ENCODE measurements at places on chromosomes 5 and 9.

DNA sequence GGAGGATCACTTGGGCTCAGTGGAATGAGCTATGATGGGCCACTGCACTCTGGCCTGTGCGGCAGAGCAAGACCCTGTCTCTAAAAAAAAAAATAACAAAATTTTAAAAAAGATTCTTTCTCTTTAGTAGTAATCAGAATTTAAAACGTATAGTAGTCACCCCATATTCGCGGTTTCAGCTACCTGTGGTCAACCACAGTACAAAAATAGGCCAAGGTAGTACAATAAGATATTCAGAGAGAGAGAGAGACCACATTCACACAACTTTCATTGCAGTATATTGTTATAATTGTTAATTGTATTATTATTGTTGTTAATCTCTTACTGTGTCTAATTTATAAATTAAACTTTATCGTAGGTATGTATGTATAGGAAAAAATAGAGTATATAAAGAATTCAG is 18.7 kb downstream of the INIP start:
- DNase-seq, result no peak

DNA sequence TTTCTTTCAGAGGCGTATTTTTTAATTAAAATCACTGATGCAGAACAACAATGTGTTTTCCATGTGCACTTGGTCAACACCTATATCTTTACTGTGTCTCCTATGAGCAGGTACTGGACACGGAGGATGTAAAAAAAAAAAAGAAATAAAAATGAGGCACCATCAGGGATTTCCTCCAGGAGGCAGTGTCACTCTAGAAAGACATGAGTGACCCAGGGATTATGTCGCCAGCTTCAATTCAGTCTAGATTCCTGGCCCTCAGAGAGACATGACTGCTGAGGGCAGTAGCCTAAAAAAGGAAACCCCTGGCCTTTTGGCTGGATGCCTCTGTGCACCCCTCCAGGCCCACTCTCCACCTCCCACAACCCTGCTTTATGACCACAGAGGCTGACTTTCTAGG is 18.3 kb upstream of the IL33 start:
- DNase-seq, result no peak

GRCh38 chr5:150167908-150168307 is 1.3 kb downstream of the CDX1 start:
- DNase-seq, result no peak

DNA sequence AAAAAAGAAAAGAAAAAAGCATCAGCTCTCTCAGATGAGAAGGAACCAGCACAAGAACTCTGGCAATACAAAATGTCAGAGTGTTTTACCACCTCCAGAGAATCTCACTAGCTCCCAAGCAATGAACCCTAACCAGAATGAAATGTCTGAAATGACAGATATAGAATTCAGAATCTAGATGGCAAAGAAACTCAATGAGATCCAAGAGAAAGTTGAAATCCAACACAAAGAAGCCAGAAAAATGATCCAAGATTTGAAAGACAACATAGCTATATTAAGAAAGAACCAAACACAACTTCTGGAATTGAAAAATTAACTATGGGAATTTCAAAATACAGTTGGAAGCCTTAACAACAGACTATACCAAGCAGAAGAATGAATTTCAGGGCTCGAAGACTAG is 396.3 kb downstream of the PDE4D start:
- DNase-seq, result no peak

GRCh38 chr9:73951147-73951546 is 546.0 kb upstream of the RORB start:
- no peak for DNase-seq

- DNase-seq, result no peak
These were observed 310.4 kb upstream of the ZNF608 start for GRCh38 chr5:125056671-125057485.

DNA sequence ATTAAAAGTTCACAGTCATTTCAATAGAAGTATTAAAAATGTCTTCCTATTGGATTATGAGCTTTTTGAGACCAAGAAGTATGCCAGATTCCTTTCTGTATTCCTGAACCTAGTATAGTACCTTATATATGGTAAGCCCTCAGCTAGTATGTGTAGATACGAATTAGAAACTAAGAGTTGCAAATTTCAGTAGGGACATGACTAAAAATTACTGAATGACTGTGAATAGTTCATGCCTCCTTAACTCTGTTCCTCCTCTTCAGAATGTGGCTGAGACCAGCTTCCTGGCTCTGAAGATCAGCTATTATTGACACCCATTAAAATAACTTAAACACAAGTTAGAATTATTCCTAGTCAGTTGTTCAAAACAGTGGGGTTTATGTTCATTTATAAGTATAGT is 19.7 kb downstream of the KDM3B start:
- DNase-seq, result no peak

DNA sequence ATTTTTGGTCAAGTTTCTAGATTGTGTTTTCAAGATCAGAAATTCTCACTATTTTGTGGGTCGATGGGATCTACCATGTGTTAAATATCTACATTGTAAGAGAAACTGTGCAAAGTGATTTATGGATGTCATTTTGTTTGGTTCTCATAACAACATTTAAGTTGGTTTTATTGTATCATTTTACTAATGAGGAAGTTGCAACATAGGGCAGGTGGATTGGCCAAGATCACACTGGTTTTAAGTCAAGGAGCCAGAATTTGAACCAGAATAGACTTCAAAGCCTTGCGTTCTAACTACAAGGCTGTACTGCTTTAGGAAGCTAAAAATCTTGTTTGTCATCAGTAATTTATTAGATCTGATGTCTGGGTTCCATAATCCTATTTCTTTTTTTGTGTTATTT is 23.4 kb downstream of the SH3TC2 start:
- no peak for DNase-seq

DNA sequence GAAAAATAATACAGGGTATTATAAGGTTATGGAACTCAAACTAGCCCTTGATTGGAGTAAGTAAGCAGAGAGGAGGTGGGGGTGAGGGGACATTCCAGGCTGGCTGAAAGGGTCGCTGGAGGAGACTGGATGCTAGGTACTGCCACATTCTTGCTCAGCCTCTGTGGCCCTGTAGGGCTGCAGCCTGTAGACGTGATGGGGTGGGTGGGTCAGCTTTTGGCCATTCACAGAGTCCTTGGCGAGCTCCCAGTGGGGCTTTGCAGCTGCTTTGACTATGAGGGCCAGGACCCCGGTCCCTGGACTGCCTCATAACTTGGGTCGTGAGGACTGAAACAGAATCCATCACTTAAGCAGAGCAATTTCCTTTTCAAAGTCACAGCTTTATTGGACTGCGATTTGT is 4.2 kb upstream of the GDNF start:
- no peak for DNase-seq

- DNase-seq, result no peak
These were observed 17.3 kb downstream of the ADGRD2 start for GRCh38 chr9:124467410-124468060.

GRCh38 chr9:69027355-69028097 is 8.0 kb upstream of the FXN start:
- DNase-seq, result peak; percentile 51

DNA sequence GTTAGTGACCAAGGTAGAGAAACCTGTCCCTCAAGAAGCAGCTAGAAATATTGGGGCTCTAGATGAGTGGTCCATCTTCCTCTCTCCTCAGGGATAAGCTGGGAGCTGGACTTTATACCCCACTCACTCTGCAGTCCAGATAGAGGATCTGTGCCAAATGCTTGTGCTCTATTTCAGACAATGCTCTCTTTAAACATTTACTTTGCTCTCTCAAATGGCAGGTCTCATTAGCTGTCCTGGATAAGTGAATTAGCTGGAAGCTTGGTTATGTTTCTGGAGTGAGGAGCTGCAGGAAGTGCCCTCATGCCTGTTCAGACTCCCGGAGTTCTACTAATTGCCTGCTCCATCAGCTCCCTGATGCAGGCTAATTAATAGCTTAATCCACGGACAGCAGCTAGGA is 151.1 kb upstream of the CCDC152 start:
- no peak for DNase-seq

DNA sequence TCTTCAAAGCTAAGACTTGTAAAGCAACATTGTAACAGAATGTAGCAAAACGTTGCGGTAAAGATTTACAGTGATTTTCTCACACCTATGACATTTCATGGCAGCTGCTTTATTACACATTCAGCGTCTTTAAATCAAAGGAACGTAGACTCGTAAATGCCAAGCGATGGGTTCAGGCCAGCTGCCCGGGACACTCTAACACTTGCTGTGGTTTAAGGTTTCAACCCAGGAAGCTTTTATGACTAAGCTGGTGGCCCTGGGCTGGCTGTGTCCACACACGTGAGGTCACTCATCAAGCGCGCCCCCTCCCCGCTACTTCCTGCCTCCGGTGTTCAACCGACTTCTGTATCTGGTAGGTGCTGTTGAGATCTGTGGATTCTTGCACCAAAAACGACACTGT is 2.5 kb downstream of the SLC6A18 start:
- no peak for DNase-seq

DNA sequence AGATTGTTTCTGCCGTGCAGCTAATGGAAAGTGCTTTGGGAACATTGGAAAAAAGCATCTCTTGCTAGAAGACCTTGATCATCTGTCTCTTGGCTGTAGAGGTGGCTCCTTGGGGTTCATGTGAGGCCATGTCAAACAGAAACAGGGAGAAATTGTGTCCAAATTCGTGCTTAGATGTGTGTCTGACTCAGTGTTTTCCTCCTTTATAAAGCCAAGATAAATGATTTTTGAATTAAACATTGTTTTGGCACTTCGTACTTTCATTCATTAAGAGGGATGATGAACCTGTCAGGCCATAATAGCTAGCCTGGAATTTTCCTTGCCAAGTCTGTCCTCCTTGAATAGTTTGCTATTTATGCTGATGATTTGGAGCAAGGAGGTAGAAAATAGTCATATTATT is 143.8 kb downstream of the FBXL7 start:
- no peak for DNase-seq

DNA sequence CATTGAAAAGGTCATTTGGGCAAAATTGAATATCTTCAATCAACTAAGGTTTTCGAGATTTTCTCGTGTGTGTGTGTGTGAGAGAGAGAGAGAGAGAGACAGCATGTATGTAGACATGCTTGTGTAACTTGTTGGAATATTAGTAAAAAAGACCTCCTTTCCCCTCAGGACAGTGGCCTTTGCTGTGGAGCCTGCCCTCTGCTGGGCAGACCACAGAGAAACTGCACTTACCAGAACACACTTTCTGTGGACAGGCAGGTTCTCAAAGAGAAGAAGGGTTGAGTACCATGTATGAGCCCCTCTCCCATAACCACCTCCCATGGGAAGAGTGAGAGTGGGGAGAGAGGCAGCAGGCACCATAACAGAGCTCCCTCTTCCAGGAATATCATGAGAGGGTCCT is 45.6 kb downstream of the CFAP90 start:
- peak; percentile 22 for DNase-seq

- DNase-seq, result peak; percentile 78
These were observed 23.1 kb downstream of the TRIM7 start for GRCh38 chr5:181181650-181182565.

DNA sequence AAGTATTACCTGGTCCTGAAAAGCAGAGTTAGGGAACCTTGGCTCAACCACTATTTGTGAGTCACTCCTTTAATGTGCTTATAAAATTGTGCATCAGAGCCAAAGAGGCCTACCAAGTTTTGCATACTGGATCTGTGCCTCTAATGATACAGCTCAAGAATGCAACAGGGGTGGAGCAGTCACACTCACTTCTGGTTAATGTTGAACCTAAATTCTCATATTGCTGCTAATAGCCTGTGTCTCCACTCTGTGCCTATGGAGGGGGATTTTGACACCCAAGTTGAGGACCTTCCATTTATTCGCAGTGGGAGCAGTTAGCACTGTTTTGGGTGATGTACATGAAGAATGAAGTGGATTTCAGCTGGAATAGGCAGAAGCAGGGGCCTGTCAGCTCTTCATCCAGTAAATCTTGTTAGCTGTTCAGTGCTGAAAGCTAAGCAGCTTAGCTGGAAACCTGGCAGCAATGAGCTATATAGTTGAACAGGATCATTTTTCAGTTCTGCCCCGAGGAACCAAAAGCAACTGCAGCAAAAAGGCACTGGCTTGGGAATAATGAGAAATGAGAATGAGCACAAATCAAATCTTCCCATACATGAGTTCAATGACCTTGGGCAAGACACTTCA is 9.7 kb downstream of the SH3TC2 start:
- DNase-seq, result no peak

- no peak for DNase-seq
These were observed 98.0 kb downstream of the ANKH start for GRCh38 chr5:14773588-14773987.

- DNase-seq, result peak; percentile 75
These were observed 8.4 kb upstream of the IL6ST start for GRCh38 chr5:56003179-56003578.

GRCh38 chr9:106590759-106591505 is 272.0 kb upstream of the ZNF462 start:
- DNase-seq, result no peak

DNA sequence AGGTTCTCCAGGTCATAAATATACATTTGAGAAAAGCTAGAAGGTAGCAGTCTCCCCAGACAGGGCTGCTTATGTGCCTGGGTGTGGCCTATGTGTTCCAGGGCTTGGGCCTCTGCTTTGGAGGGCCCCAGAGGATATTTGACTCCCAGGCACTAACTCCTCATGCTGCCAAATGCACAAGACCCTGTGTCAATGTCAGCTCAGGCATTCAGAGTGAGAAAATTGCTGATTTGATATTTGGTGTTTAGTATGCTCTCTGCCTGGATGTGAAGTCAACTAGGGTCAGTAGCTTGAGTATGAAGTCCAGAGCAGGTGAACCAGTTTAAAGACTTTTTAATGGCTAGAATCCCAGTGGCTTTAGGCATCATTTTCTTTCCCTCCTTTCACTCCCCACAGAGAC is 57.5 kb upstream of the IL7R start:
- no peak for DNase-seq

GRCh38 chr5:7363067-7363677 is 32.8 kb upstream of the ADCY2 start:
- no peak for DNase-seq

GRCh38 chr5:83441747-83442146 is 29.8 kb upstream of the VCAN start:
- no peak for DNase-seq

- no peak for DNase-seq
These were observed 423.6 kb downstream of the PRDM9 start for GRCh38 chr5:23930985-23931384.

GRCh38 chr5:89994266-89994665 is 415.3 kb downstream of the CETN3 start:
- no peak for DNase-seq

GRCh38 chr5:52392321-52392720 is 395.4 kb upstream of the ITGA1 start:
- no peak for DNase-seq

- no peak for DNase-seq
These were observed 11.8 kb upstream of the CXXC5 start for GRCh38 chr5:139636207-139636792.

DNA sequence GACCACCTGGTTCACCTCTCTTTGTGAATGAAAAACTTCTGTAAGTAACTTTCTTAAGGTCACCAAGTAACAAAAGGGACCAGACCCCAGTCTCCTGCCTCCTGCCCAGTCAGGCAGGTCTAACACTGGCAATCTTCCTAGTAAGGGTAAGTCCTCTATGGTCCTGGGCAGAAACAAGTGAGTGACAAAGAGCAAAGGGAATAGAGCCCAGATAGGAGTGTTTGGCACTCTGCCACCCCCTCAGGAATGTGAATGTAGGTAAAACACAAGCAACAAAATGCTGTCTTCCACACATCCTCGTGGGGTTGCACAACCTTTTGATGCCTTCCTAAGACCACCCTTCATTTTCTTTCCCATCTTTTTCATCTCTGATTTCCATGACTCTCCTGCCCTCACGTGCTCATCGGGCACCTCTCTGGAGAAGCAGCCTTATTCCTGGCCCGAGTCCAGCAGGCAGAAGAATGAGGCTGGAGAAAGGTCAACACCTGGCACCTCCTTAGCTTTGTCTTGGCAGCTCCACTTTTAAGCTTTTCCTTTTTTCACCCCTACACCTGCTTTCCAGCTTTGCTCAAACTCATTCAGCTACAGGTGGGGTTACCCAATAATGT is 90.2 kb upstream of the LHFPL2 start:
- DNase-seq, result no peak

All from iris pigment epithelial cell (primary cell).